T-helper 17 cell (primary cell): ENCODE measurements at places on chromosomes 11 and 22.

DNA sequence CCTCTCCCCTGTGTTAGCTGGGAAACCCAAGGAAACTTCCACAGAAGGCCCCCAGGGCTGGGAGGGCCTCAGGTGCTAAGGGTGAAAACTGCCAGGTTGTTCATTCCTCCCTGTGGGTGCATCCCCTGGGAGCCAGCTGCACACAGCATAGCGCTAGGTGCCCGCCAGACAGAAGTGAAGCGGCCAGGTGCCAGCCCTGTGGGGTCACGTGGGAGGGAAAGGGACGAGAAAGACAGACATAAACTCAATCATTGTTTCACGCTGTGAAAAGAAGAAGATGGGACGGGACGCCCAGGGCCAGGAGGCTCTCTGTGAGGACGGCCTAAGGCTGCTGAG is 31.6 kb upstream of the HMOX1 start:
- DNase-seq, result no peak
- peaks cover 4% of the 10 kb centered on the region for H3K36me3 ChIP-seq
- peaks cover 24% of the 10 kb centered on the region for H3K4me1 ChIP-seq
- H3K27me3 ChIP-seq, result peaks cover 5% of the 10 kb centered on the region
- H3K27ac ChIP-seq, result peak overlapping the region; percentile 81
- H3K4me3 ChIP-seq, result peak overlapping the region; percentile 90

GRCh38 chr22:32030518-32031247 is 12.4 kb upstream of the SLC5A1 start:
- no peak overlapping the region for H3K4me3 ChIP-seq
- H3K27ac ChIP-seq, result no peak overlapping the region
- peaks cover 2% of the 10 kb centered on the region for H3K4me1 ChIP-seq
- peaks cover 3% of the 10 kb centered on the region for H3K36me3 ChIP-seq
- H3K27me3 ChIP-seq, result peaks cover 24% of the 10 kb centered on the region

- H3K27me3 ChIP-seq, result no peaks in the 10 kb centered on the region
- H3K36me3 ChIP-seq, result peaks cover 2% of the 10 kb centered on the region
- no peak overlapping the region for H3K4me3 ChIP-seq
- peaks cover 29% of the 10 kb centered on the region for H3K4me1 ChIP-seq
Observed at GRCh38 chr11:121029813-121030445, 6.0 kb downstream of the TBCEL start.

DNA sequence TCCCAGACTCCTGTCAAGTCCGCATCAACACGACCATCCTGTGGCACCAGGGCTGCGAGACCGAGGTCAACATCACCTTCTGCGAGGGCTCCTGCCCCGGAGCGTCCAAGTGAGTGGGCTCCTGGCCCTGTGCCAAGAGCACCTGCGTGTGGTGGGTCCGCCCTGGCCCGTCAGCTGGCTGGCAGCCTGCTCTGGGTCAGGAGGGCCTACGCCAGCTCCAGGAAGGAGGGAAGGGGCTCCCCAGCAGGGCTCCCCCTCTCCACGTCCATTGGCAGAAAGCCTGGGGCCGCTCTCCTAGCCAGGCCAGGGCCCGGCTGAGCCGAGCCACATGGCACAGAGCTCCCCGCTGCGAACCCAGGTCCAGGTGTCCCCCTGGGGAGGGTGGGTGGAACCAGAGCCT is 37.8 kb downstream of the MUC5B start:
- H3K36me3 ChIP-seq, result no peaks in the 10 kb centered on the region
- no peaks in the 10 kb centered on the region for H3K27me3 ChIP-seq
- no peak for DNase-seq
- H3K4me3 ChIP-seq, result no peak overlapping the region
- peaks cover 10% of the 10 kb centered on the region for H3K4me1 ChIP-seq

DNA sequence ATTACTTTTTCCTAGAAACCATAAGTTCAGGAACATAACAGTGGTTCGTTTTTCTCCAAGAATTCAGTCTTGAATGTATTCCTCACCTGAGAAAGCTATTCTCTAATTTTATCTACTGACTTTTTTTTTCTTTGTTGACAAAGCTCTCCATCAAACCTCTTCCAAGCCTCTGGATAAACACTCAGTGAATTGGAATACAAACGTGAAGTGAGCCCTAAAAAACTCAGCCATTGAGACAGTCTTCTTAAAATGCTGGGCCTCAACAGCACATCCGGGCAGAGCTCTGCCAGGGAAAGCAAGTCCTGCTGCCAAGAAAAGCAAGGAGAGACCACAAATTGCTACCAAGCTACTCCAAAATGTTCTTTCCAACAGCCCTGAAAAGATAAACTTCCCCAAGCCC is 7.7 kb upstream of the SLC1A2 start:
- H3K4me3 ChIP-seq, result no peak overlapping the region
- peaks cover 93% of the 10 kb centered on the region for H3K27me3 ChIP-seq
- no peak overlapping the region for H3K27ac ChIP-seq
- peaks cover 3% of the 10 kb centered on the region for H3K36me3 ChIP-seq

DNA sequence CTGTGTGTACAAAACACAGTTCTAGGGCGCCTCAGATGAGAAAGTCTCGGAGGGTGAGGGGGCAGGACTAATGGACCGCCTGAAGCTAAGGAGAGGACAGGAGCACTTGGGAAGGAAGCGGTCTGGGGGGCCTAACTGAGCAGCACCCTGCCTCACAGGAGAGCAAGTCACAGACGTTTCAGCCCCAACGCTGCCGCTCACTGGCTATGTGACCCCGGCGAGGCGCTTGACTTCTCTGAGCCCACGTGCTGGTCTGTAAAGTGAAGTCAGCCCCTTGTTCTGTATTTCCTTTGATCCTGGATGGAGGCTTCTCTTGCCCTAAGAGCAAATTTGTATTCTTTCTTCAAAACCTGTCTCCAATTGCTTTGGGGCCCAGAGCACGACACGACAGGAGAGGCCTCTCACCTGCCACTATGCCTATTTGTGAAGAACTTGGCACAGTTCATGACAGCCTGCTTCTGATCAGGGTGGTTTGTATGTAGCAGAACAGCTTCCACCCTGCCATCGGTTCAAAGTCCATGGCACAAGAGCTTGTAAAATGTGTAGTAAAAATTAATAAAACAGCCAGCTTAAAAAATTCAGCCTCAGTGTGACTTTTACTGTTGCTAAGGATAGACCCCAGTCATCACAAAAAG is 59.1 kb downstream of the WNT11 start:
- peaks cover 4% of the 10 kb centered on the region for H3K27me3 ChIP-seq
- no peak overlapping the region for H3K27ac ChIP-seq
- H3K4me1 ChIP-seq, result peaks cover 6% of the 10 kb centered on the region
- no peak for DNase-seq
- no peaks in the 10 kb centered on the region for H3K36me3 ChIP-seq
- H3K4me3 ChIP-seq, result no peak overlapping the region

- no peaks in the 10 kb centered on the region for H3K36me3 ChIP-seq
- H3K4me1 ChIP-seq, result peaks cover 13% of the 10 kb centered on the region
- H3K27ac ChIP-seq, result peak within 1 kb of the TSS; percentile 62
- peak; percentile 90 for DNase-seq
Observed at GRCh38 chr22:21952586-21953571, at the start of gene PPM1F. PPM1F (minus strand) TSS chr22:21952848; CDS start chr22:21946048, 6,800 bp downstream.

- peak within 1 kb of the TSS; percentile 99 for H3K27ac ChIP-seq
- H3K36me3 ChIP-seq, result no peaks in the 10 kb centered on the region
- peaks cover 46% of the 10 kb centered on the region for H3K4me1 ChIP-seq
- DNase-seq, result peak; percentile 83
- H3K27me3 ChIP-seq, result no peaks in the 10 kb centered on the region
- H3K4me3 ChIP-seq, result peak within 1 kb of the TSS; percentile 97
Observed at GRCh38 chr11:95790123-95790932, at the start of gene CEP57. CEP57 (plus strand) TSS chr11:95790498; CDS start chr11:95790699, 201 bp downstream.

DNA sequence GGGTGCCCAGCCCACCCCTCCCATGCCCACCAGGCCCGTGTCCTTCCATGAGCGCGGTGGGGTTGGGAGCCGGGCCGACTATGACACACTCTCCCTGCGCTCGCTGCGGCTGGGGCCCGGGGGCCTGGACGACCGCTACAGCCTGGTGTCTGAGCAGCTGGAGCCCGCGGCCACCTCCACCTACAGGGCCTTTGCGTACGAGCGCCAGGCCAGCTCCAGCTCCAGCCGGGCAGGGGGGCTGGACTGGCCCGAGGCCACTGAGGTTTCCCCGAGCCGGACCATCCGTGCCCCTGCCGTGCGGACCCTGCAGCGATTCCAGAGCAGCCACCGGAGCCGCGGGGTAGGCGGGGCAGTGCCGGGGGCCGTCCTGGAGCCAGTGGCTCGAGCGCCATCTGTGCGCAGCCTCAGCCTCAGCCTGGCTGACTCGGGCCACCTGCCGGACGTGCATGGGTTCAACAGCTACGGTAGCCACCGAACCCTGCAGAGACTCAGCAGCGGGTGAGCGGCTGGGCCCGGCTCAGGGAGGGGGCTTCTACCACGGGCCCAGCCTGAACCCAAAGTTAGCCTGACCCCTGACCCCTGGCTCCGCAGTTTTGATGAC is 3.0 kb downstream of the PKP3 start:
- H3K4me3 ChIP-seq, result peak overlapping the region; percentile 58
- no peak for DNase-seq
- H3K4me1 ChIP-seq, result peaks cover 3% of the 10 kb centered on the region
- no peak overlapping the region for H3K27ac ChIP-seq

DNA sequence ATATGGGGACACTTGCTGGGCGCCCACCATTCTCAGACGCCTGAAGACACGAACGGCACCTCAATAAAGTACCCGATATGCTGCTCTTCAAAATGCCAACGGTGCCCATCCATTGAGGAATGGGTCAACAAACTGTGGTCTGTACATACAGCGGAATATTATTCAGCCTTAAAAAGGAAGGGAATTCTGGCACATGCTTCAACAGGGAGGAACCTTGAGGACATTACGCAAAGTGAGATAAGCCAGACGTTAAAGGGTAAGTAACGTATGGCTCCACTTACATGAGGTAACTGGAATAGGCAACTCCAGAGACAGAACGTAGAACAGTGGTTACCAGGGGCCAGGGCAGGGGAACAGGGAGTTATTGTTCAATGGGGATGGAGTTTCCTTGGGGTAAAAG is 28.0 kb downstream of the PRDM10 start:
- H3K4me3 ChIP-seq, result no peak overlapping the region
- H3K4me1 ChIP-seq, result peaks cover 20% of the 10 kb centered on the region
- peaks cover 4% of the 10 kb centered on the region for H3K36me3 ChIP-seq
- no peak overlapping the region for H3K27ac ChIP-seq

DNA sequence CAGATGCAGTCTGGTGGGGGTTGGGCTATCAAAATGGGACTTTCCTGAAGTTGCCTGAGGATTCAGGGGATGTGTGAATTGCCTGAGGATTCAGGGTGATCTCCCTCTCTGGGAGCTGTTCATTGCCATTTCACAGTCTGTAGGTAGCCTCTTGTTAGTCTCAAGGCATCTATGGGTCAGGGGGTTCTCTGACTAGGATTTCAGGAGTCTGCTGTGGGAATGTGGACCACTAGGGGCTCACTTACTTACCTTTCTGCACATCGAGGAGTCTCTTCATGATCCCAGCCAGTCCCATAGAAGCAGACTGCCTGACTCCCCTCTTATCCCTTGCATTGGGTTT is 54.0 kb downstream of the KCNQ1OT1 start:
- H3K4me1 ChIP-seq, result no peaks in the 10 kb centered on the region
- no peak overlapping the region for H3K4me3 ChIP-seq
- no peaks in the 10 kb centered on the region for H3K27me3 ChIP-seq
- H3K36me3 ChIP-seq, result peaks cover 20% of the 10 kb centered on the region
- no peak overlapping the region for H3K27ac ChIP-seq

GRCh38 chr11:68798221-68798813 is 43.4 kb downstream of the CPT1A start:
- no peak overlapping the region for H3K27ac ChIP-seq
- peaks cover 11% of the 10 kb centered on the region for H3K36me3 ChIP-seq
- H3K4me1 ChIP-seq, result peaks cover 9% of the 10 kb centered on the region

- no peak overlapping the region for H3K4me3 ChIP-seq
- no peak overlapping the region for H3K27ac ChIP-seq
- no peaks in the 10 kb centered on the region for H3K4me1 ChIP-seq
- DNase-seq, result no peak
Observed at GRCh38 chr22:25120093-25120561, 79.5 kb upstream of the CRYBB3 start.

- peaks cover 2% of the 10 kb centered on the region for H3K36me3 ChIP-seq
- H3K27me3 ChIP-seq, result peaks cover 41% of the 10 kb centered on the region
- no peak for DNase-seq
- H3K4me3 ChIP-seq, result peak overlapping the region; percentile 52
Observed at GRCh38 chr22:37409459-37410050, 17.7 kb downstream of the ELFN2 start.

DNA sequence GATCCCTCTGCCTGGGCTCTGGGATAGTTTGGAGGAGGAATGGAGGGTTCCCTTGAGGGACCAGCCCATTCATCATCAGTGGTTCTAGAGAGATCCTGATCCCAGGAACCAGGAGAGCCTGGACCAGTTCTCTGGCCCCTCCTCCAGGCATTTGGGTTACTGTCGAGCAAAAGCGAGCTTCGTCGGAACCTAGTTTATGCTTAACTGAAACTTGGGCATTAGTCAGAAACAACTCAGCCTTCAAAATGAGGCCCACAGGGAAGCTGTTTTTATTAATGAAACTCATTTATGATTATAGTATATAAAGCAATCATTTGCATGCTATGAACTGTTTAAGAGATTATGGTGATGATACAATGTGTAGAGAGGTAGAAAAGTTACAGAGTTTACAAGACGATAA is 61.4 kb downstream of the LIF start:
- H3K27me3 ChIP-seq, result no peaks in the 10 kb centered on the region
- no peaks in the 10 kb centered on the region for H3K36me3 ChIP-seq
- peaks cover 42% of the 10 kb centered on the region for H3K4me1 ChIP-seq
- no peak for DNase-seq
- H3K4me3 ChIP-seq, result peak overlapping the region; percentile 63

- peaks cover 8% of the 10 kb centered on the region for H3K36me3 ChIP-seq
- peaks cover 29% of the 10 kb centered on the region for H3K27me3 ChIP-seq
- H3K4me3 ChIP-seq, result no peak overlapping the region
- peaks cover 2% of the 10 kb centered on the region for H3K4me1 ChIP-seq
- DNase-seq, result no peak
Observed at GRCh38 chr22:30830907-30831306, 136.2 kb downstream of the OSBP2 start.

GRCh38 chr11:2742611-2743426 is 43.0 kb upstream of the KCNQ1OT1 start:
- H3K27ac ChIP-seq, result no peak overlapping the region
- no peaks in the 10 kb centered on the region for H3K36me3 ChIP-seq
- no peak overlapping the region for H3K4me3 ChIP-seq
- peaks cover 7% of the 10 kb centered on the region for H3K4me1 ChIP-seq

DNA sequence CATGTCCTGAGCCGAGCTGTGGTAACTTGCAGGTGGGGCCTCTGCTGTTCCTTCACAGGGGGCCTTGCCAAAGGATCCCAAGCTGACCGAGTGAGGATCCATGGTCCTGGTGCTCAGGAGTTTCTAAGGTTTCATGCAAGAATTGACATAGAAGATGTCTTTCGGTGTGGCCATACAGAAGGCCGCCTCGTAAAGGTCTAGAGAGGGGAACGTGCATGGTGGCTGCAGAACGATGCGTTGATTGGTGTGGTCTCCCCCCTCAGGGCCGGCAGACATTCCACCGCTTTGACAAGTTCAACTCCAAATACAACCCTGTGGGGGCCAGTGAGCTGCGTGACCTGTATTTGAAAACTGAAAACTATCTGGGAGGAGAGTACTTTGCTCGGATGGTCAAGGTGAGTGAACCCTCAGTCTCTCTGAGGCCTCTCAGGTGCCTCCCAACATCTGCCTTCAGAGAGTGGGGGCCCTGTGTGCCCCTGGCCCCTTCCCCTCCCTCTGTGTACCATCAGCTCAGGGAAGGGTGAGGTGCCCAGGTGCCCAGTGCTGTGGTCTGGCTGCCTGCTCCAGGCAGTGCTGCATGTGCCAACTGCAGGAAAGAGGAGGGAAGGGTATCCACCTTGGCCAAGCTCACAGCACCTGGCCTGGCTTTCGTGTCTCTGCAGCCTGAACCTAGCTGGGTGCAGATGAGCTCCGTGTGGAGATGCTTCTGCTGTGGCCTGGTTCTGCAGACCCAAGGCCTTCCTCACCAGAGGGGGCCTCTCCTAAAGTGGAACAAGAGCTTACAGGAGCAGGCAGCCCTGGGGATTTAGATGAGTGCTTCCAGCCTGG is 39.8 kb downstream of the AMPD3 start:
- H3K36me3 ChIP-seq, result peaks cover 17% of the 10 kb centered on the region
- no peak for DNase-seq
- H3K27me3 ChIP-seq, result no peaks in the 10 kb centered on the region
- H3K27ac ChIP-seq, result no peak overlapping the region
- H3K4me3 ChIP-seq, result no peak overlapping the region
